ENCODE measurements at places on chromosomes 6 and 20.

DNA sequence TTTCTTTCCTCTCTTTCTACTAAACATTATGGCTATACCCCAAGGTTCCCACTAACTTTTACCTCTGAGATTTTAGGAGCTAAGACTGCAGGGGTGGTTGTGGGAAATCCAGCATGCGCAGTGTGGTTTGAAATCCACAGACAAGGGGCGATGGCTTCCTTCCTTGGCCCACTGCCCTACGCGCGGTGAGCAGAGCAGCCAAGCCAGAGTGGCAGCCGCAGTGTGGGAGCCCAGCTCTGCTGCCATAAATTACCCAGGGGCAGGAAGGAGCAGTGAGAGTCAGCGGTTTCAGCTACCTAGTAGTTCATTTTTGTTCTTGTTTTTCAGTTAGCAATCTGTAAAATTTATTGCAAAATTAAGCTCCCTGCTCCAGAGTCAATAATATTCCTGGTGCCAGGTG is 101.4 kb downstream of the BMP2 start:
- no peak for DNase-seq

DNA sequence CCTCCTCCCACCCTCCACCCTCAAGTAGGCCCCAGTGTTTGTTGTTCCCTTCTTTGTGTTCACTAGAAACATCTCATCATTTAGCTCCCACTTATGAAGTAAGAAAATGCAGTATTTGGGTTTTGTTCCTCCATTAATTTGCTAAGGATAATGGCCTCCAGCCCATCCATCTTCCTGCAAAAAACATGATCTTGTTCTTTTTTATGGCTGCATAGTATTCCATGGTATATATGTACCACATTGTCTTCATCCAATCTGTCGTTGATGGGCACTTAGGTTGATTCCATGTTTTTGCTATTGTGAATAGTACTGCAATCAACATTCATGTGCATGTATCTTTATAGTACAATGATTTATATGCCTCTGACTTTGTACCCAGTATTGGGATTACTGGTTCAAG is 416.8 kb upstream of the SASH1 start:
- DNase-seq = no peak

DNA sequence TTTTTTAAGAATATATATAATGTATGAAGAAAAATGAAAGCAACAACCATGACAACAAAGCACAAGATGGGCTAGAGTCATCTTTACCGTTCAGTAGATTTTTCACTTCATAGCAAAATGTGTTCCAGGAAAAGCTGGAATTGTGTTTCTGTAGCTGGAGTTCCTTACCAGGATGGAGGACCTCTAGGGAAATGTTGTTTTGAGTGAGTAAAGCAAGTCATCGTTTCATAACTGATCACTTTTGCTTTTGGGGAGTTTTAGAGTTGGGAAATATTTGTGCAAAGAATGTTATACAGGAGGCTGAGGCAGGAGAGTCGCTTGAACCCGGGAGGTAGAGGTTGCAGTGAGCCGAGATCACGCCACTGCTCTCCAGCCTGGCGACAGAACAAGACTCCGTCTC is 151.6 kb downstream of the SASH1 start:
- DNase-seq = no peak

GRCh38 chr20:5786930-5787795 is 37.0 kb downstream of the SHLD1 start:
- no peak for DNase-seq

GRCh38 chr6:41705311-41705995 is 30.0 kb downstream of the TFEB start:
- no peak for DNase-seq

GRCh38 chr20:63502671-63503172 is 3.8 kb upstream of the EEF1A2 start:
- no peak for DNase-seq

GRCh38 chr6:131317516-131317915 is 182.2 kb downstream of the AKAP7 start:
- DNase-seq = no peak

DNA sequence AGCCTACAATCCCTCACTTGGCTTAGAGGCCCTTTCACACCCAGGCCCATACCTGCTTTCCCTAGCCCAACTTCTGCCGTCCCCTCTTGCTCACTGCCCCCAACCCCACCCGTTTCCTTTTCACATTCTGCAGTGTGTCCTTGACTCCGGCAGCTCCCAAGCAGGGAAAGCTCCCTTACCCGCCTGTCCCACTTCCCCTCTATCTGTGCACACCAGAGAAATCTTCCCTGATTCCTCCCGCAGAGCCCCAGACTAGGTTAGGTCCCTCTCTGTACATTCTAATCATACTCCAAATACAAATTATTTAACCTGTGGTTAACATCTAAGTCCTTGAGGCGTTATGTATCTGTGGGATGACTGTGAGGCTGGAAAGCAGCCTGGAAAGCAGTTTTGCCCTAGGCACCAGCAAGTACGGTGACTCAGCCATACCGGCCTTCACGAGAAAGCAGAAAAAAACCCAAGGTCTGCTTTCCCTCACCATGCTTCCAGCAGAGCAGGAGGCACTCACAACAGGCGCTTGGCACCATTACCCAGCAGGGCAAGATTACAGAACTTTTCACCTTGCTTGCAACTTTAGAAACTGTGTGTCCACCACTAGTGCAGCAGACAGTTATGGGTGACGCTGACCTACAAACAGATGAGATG is 22.3 kb downstream of the ELOVL5 start:
- no peak for DNase-seq

DNA sequence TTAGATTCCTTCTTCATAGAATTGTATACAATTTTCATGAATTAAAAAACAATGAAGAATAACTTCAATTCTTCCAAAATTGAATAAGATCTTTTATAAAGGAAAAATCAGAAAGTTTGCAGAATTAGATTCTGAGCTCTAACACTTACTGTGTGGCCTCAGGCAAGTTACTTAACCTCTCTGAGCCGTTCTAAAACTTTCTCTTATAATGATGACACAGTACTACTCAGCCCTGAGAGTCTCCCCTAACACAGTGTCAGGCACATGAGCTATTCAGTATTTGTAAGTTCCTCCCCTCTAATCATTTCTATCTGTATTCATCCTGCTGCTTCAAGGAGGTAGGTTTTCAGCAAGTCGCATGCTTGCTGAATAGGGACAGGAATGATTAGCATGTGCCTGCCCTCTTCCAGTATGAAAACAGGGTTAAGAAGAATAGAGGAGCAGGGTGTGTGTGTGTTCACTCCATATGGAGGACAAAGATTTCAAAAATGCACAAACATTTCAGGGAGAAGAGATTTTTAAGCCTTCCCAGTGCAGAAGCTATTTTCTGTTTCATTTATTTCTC is 11.4 kb downstream of the ID4 start:
- DNase-seq = no peak

- no peak for DNase-seq
Observed at GRCh38 chr6:150560004-150560883, 39.4 kb upstream of the PLEKHG1 start.

DNA sequence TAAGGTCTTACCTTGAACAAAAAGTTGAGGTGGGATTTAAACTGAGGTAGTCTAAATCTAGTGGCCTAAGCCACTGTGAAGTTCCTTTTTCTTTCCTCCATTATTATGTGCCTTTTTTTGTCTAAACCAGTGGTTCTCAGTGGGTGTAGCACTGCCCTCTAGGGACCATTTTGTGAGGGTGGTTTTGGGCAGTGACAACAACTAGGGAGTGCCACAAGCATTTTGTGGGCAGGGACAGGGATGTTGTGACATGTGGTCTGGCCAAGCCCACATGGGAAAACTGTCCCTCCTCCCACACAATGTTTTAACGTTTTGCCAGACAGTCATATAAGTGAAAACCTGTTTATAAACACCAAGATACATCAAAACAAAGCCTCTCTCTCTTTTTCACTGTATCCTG is 899.4 kb upstream of the FLRT3 start:
- peak; percentile 2 for DNase-seq

GRCh38 chr6:7343546-7344475 is 30.8 kb upstream of the SSR1 start:
- DNase-seq = no peak

DNA sequence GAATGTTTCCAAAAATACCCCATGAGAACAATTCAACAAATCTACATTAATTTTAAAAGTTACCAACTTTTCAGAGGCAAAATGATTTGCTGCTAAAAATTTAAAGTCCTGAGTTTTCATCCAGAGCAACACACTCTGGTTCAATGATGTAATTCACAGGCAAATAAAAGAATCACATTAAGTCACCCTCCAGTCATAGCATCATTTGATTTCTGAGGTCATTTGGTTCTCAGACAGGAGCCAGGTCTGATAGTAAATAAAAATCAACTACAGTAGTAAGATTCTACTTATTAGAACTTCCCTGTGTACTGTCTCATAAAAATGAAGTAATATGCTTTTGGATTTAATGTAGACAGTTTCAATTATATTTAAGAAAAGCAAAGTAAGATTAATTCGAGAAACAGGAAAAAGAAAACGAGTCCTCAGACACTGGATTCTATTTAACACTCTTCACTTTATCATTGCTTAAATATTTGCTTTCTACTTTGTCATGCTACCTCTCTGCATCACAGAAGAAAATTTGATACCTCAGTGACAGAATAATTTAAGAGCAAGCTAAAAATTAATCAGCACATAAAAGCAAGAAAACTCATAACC is 25.8 kb downstream of the MAP7 start:
- no peak for DNase-seq

- DNase-seq = no peak
Observed at GRCh38 chr6:134707342-134708031, 242.4 kb downstream of the ALDH8A1 start.

DNA sequence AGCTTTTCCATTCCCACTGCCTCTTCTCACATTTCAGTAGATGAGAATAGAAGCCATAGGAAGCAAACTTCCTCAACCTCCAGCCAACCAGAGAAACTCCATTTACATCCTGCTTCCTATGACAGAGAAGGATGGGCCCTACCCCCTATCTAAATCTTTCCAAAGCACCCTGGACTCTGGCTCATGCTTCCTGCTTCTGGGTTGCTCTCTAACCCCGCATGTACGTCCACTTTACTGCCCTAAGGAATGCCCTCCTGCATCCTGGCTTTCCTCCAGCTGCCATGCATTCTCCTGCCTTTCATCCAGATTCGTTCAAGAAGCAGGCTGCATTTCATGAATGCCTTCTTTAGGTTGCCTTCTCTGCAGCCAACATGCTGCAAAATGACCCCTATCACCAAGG is 91.9 kb downstream of the FAM217A start:
- DNase-seq = no peak

GRCh38 chr20:516799-517198 is 26.8 kb downstream of the CSNK2A1 start:
- DNase-seq = no peak

DNA sequence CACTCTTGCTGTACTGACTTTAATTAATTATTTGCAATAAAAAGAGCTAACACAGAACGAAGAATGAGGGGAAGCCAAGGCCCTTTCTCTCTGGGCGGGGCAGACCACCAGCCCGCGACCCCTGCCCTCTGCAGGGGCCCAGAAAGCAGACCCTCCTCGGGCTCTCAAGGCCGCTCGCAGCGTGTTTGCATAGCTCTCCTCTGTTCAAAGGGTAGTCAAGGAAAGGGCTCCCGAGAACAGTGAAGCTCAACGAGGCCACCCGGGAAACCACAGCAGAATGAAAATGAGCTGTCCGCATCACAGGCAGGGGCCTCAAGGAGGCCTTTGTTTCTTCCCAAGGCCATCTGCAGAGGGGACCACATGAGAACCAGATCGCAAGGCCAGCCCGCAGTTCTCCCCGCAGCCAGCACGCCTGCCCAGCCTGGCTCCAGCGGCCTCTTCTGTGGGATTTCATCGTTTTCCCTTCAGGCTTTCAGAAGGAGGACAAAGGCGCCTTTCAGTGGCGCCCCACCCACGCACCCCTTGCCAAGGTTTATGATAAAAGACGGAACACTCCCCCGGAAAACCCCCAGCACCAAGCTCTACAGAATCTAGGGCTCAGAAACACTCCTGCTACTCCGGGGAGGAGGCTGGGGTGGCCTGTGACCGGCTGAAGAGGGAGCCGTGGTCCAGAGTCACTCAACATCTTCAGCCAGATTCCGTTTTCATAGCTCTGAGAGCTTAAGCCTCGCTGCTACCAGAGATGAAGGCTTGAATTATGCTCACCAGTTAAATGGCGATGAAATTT is 25.3 kb downstream of the ACSS1 start:
- no peak for DNase-seq

- DNase-seq = no peak
Observed at GRCh38 chr6:3045777-3046176, 22.5 kb upstream of the RIPK1 start.

DNA sequence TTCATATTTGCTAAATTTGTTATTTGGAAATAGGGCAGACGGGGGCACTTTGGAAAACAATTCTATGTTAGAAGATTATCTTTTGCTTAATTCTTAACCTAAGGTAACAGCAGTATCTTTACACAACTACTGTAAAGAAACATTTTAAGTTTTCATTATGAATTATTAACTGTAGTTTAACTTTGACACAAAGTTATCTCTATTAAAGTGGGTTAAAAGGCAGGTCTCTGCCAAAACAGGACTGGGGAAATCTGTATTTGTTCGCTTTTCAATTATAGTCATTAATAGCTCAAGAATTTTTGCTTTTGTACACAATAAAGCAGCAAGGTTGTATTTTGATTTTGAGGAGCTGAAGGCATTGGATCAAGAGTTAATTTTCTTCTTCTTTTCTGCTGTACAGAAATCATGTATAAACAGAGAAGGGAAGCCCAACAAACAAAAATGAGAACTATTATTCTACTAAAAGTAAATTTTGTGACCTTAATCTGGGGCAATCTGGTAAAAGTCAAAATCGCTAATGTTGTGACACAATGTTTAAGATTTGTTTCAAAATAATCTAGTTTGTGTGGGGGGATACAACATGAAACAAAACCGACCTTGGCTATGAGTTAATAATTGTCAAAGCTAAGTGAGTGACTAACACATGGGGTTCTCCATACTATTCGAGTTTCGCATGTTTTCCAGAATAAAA is 2.9 kb downstream of the STAU1 start:
- DNase-seq = no peak

- no peak for DNase-seq
Observed at GRCh38 chr6:24879351-24879750, 56.4 kb downstream of the RIPOR2 start.

GRCh38 chr20:62368976-62369814 is 2.1 kb upstream of the LAMA5 start:
- no peak for DNase-seq

DNA sequence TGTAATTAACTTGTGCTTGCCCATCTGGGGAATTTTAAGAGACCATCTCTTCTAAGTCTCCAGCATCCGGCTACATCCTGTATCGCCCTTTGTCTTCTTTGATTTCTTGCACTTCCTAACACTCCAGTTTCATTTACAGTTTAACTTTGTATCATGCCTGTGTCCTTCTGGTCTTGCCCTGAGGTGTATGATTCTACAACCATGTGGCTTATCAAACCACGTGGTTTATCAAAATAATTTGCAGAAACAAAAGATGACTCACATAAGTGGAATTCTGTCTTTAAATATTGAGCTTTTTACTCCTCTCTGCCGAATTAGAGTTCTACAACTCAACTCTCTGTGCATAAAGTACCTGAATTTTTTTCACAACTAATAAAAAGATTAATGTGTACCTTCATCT is 580.7 kb downstream of the KIF16B start:
- DNase-seq = no peak

- DNase-seq = no peak
Observed at GRCh38 chr20:11766961-11767360, 150.7 kb upstream of the BTBD3 start.
